ENCODE measurements at places on chromosomes 7 and 10.

DNA sequence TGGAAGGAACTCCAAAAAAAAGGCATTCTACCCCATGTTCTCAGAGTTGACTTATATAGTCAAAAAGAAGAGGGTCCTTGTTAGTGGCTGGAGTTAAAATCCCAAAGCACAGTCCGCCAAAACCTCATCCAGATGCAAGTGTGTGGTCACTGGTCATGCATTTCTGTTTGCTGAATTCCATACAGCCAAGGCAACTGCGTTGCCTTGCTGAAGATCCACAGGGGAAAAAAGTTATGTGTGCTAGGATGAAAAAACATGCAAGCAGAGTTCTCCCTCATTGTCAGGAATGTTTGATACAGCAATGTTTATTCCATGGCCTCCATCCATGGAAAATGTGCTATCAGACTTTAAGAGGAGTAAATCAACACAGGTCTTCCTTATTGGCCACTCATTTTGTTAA lies 213.1 kb downstream of the CREB5 start:
- no peak for DNase-seq

DNA sequence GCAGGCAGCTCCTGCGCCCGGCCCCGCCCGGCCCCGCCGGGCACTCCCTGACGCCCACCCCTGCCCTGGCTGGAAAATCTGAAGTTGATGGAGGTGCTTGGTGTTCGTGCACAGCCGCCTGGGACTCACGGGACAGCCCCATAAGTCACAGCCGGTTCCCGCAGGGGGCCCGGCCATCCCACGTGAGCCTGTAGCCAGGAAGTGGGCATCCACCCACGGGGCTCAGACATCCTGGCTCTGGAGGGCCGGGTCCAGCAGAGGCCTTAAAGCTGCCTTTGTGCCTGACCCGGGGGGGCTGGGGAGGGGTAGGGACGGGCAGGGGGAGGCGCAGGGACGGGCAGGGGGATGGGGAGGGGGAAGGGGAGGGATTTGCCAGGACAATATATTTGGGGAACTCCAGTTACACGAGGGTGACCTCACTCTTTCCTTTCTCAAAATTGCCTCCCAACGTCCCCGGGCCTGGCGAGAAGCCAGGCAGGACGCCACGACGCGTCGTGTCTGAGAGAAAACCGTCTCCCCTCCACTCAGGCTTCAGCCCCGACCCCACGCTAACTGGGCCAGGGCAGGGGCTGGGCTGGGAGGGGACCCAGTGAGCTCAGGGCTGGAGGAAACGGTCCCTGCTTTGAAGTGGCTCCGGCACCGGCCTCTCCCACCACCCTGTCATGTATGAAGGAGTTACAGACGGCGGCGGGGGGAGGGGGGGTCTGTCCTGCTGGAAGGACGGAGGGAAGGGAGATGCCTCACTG lies 82.1 kb upstream of the PDGFA start:
- DNase-seq, result peak; percentile 96

DNA sequence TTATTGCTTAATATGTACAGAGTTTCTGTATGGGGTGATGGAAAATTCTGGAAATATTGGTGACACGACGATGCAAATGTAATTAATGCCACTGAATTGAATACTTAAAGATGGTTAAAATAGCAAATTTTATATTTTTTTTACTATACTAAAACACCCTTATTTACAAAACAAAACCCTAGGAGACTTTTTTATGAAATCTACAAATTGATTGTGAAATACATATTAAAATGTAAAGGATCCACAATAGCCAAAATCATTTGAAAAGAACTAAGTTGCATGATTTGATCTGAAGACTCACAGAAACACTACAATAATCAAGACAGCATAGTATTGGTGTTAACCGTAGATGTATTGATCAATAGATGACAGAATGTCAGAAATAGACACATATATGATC lies 252.0 kb downstream of the GRM8 start:
- no peak for DNase-seq

- DNase-seq, result peak; percentile 50
These were observed 427.8 kb upstream of the ZMIZ1 start for GRCh38 chr10:78640796-78641636.

- no peak for DNase-seq
These were observed 5.1 kb downstream of the SGMS1 start for GRCh38 chr10:50618624-50619023.

DNA sequence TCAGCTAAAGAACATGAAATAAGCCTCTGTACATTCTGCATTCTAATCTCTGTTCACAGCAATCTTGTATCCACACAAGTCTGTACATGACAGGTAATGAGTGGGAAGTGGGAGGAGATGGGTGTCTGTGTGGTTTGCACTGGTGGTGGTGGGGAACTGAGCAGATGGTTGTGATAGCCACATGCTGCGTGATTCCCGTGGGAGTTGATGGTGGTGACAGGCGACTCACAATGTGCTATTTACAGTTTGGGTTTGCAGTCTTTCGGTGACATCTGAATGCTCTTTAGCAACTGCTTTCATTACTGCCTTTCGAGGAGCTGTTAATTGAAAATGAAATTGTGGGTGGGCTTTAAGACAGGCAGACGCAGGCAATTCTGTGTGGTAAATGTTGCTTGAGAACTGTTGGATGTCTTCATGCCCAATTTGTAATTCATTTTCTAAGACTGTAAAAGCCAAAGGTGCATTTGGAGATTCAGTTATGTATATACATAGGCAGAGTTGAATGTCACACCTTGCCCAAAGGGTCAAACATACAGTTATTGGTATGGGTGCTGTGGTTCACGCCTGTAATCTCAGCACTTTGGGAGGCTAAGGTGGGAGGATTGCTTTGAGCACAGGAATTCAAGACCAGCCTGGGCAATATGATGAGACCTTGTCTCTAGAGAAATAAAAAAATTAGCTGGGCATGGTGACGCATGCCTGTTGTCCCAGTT lies 308.2 kb downstream of the AUTS2 start:
- peak; percentile 24 for DNase-seq

DNA sequence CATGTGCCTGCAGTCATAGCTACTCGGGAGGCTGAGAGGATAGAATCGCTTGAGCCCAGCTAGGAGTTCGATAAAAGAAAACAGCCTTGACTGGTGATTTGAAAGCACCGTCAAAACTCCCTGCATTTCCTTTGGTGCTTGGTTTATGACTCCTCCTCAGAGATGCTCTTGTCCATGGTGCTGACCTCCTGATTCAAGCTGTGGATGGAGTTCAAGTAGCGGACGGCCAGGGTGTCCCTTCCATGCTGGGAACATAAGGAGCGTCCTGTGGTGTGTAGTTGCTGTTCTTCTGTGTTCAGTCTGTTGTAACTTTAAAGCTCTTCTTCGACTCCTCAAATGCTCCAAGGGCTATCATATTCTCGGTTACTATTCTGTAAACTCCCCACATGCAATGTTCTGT lies 382.5 kb upstream of the KIAA1217 start:
- DNase-seq, result no peak

DNA sequence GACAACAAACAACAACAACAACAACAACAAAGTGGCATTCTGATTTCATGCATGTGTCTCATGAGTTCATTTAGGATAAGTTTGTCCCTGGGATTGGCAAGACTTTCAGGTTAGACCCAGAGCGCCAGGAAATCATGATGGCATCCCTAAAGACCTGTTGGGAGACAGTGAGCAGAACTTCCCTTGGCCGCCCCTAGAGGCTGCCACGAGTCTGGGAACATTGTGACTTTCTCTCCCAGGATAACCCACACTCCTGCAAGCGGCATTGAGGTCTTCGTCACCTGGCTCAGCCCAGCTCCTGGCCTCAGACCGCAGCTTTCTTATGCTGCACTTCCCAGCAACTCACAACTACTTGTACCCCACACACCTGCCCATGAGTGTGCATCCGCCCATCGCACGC lies 80.5 kb upstream of the RNF32 start:
- DNase-seq, result no peak
